Activated T-helper 1 cell treated with anti-CD3 and anti-CD28 coated beads, Interleukin-12 subunit alpha, Interleukin-12 subunit beta, Interleukin-2, Interleukin-4 antibody, amounts not matched to agents 30 ng/mL and 10 ng/mL and 1 ng/mL, durations not matched to agents 14 hours and 24 hours and 36 hours (primary cell): ENCODE measurements at places on chromosomes 4 and X. TPM values are rescaled to one million over a fixed set of nuclear protein-coding genes. Genes with fewer than 3 reads are reported as not detected.

CYP2U1 gene
- 1.1 and 1.5 TPM in 2 replicates for total RNA-seq

ADGRL3 gene
- not detected in 2 replicates for total RNA-seq

PPP2R2C gene
- not detected in 2 replicates for total RNA-seq

BST1 gene
- 0.81 and 0.93 TPM in 2 replicates for total RNA-seq

GRCh38 chrX:67949270-67949669 is 405.4 kb downstream of the AR start:
- no peak overlapping the region for H3K4me3 ChIP-seq
- H3K27ac ChIP-seq = no peak overlapping the region
- no peaks in the 10 kb centered on the region for H3K27me3 ChIP-seq
- H3K4me1 ChIP-seq = no peaks in the 10 kb centered on the region

GRCh38 chr4:138188406-138189084 is 53.6 kb downstream of the SLC7A11 start:
- no peak overlapping the region for H3K27ac ChIP-seq
- no peak overlapping the region for H3K4me3 ChIP-seq
- H3K27me3 ChIP-seq = no peaks in the 10 kb centered on the region
- H3K4me1 ChIP-seq = peaks cover 4% of the 10 kb centered on the region
- no peak for DNase-seq
